ENCODE measurements at places on chromosomes 6 and 20. TPM values are rescaled to one million over a fixed set of nuclear protein-coding genes. Genes with fewer than 3 reads are reported as not detected.

GRCh38 chr6:135750081-135750480 lies 101.4 kb upstream of the PDE7B start:
- no peak for DNase-seq

The POM121L2 gene
- not detected for polyA plus RNA-seq

DNA sequence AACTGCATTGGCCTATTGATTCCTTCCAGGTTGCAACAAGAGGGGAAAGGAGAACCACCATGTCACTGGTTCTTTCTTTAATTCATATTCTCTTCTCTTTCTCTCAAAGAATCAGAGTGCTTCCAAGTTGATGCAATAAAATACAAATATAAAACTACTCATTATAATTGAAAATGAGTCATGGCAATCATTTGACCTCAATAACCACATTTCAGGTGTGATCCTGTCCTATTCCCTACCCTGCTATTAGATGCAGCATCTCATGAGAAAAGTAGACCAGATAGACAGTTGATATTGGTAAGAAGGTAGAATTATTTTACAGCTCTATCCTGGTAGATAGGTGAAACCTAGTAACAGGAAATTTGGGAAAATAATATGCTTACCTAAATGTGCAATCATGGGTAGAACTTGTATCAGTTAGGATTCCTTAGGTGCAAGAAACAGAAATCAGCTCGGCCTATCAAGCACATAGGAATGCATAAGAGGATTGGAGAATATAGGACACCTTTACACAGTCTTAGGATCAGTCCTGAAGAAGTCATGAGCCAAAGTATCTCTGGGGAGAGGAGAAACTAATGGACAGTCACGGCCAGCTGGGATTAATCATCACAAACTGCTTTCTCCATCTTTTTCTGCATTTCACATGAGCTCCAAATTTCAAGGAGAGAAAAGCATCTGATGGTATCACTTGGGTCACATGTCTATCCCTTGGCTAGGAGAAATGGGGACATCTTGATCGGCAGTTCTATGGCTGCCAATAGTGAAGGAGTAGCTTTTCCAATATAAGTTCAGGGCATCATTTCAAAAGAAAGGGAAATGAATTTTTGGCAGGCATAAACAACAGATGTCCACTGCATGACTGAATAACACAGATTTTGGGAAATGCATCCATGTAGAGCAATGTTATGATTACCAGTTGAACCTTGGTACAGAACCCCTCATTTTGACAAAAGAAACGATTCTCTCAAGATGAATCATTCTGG lies 19.3 kb upstream of the RNF146 start:
- no peak for DNase-seq

The CUTA gene
- 123 TPM for polyA plus RNA-seq

- no peak for DNase-seq
Observed at GRCh38 chr6:5763407-5763806, 243.3 kb downstream of the NRN1 start.

The MDN1 gene
- polyA plus RNA-seq, result 24.8 TPM

DNA sequence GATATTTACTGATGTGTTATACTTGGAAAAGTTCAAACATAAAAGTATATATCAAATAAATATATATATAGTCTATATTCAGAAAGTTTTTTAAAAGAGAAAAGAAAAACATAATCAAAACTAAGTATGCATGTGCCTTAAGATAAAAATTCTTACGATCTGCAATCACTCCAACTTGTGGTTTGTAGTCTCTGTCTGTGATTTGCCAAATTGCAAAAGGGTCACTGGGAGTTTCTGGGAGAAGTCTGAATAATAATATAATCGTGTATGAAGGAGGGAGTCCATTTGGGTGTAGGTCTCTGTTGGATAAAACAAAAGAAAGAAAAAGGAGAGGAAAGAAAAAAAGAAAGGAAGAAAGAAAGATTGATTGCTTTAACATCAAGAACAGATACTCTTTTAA lies 92.4 kb downstream of the COL12A1 start:
- no peak for DNase-seq

GRCh38 chr6:115468272-115469005 lies 592.3 kb downstream of the FRK start:
- no peak for DNase-seq

GRCh38 chr6:125547381-125547780 lies 202.1 kb upstream of the HEY2 start:
- no peak for DNase-seq

Data from forelimb muscle (tissue), 1 donor.